ENCODE measurements at places on chromosomes 4 and X.
A peak's percentile ranks its signal among the peaks of the same experiment; 100 is the strongest.

DNA sequence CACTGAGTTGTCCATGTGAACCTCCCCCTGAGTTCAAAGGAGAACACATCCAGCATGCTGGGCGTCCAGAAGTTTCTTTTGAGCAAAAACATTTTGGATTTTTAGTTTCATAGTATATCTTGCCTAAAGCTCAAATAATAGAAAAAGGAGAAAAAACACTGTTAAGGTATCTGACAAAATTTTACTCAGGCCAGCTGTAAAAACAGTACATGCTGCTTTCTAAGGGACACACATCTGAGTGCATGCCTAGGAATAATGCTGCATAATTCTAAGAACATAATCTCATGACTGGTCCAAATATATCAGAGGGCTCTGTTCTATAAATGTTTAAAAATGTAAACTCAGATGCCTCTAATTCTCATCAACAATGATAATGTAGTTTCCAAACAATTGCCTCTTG is 561.3 kb upstream of the INTU start:
- no peak for DNase-seq

GRCh38 chr4:46274717-46275116 is 115.2 kb downstream of the GABRA2 start:
- no peak for DNase-seq

DNA sequence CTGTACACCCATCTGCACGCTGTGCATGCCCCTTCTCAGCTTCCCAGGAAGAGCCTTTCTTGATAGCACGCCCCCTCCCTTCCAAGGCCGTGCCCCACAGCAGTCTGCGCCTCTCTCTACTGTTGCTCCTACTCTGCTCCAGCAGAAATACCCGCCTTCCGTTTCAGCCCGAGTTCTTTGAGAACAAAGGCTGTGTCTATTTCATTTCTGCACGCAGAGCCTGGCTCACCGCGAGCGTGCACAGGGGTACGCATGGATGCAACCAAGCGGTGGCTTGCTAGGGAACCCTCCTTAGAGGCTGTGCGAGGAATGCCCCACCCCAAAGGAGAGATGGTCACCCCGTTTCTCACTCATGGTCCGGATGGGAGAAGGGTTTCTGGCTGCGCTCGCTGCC is 485 bp downstream of the AADAT start:
- peak; percentile 54 for DNase-seq

DNA sequence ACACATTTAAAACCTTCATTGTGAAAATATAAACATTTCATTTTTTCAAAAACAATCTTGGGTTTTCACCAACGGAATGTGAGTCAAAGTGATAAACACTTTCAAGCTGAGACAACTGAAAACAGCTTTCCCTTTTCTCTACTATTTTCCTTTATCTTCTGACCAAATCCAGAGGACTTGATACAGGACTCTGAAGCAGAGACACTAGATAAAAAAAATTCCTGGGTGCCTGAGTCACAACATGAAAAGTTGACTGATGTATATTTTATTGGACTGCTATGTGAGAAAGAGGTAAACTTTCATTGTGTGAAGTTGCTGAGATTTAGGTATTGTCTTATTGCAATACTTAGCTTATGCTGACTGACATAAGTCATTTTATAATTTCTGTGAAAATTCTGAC is 411.2 kb downstream of the SPOCK3 start:
- no peak for DNase-seq

DNA sequence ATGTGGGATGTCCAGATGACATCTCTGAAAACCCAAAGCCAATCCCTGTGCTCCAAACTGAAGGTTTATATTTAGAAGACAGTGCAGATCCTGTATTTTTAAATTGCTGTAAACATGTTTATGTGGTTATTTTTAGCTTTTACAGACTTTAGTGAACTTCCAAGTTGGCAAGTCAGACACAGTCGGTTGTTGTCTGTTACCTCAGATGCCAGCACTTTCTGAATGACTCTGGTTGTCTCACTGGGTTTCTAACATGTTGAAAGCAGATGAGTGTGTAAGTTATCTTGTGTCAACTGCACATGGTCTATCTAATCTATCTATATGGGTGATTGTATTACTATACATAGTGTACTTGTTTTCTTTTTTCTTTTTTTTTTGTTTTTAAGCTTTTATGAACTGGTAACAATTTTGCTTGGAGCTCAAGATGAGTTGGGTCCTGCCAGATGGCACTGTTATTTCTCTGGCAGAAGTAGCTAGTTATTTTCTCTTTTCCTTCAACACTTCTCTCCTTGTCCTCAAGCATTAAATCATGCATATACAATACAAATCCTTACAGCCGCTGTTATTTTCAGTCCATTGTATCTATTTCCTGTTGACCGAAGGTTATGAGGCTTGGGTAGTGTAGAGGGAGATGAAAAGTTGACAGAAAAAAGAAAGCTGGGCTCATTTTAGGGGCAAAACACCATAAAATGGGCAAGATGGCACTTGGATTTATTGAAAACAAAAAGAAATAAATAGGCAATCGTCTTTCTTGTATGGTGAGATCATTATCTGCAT is 66.3 kb downstream of the GAB1 start:
- no peak for DNase-seq

DNA sequence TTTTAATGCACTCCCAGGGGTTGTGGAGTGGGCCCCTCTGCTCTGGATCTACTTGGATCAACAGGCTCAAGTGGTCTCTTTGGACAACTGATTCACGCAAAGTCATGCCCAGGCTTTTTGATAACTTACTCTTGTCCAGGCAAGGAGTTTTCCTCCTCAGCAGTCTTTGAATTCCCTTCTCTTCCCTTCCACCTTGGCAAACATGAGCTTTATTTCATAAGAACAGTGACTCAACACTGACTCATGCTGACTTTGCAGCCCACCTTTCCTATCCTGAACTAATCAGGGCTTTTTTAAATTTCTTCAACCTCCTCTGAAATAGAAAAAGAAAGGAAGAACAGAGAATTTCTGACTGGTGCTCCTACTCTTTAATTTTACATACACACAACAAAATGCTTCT is 132.1 kb upstream of the LDB2 start:
- DNase-seq: no peak

DNA sequence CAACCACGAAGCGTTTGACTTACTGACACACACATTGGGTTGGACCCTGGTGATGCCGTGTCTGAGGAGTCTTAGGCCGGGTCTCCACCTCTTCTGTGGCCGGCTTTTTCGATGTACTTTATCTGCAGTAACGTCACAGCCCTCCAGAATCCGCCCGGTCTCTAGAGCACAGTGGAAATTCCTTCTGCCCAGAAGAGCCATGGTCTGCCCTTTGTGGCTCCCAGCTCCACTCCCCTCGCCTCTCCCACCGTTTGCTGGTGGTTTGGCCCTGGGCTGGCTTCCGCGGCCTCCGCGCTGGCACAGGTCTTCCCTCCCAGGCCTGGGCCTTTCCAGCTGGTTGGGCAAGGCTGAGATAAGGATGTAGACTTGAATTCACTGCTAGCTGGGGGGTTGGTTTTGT is 4.3 kb downstream of the MAEA start:
- DNase-seq: no peak

DNA sequence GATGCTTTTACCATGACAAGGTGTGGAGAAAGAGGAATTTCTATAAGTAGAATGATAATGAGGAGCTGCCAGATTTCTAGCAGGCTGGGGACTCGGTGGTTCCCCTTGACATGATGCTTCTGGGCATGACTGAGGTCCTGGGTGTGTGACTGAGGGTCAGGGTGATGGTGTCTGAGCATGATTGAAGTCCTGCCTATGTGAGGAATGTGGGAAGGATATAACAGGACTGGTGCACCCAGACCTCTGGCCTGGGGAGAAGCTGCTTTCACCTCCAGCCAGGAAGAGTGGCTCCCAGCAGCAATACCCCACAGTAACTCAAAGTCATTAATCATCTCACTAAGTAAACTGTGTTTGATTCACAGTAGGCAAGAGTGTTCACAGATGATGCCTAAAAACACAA is 17.4 kb downstream of the SORBS2 start:
- no peak for DNase-seq

- no peak for DNase-seq
Measured at GRCh38 chr4:40858962-40859361, 109.2 kb downstream of the NSUN7 start.

DNA sequence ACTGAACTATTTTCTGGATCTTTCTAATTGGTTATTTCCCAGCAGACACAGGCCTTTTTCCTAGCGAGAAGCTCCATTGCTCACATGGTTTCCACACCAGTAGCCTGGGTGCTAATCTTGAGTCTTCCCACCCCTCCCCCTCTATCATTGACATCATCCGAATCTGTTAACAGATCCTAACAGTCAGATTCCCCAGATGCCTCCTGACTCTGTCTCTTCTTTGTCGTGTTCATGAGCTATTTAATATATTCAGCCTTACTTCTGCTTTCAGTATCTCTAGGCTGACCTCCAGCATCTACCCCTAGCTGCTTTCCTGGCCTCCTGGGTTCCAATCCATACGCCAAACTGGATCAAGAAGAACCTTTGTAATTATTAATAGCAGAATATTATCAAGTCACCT is 85.0 kb downstream of the CLNK start:
- DNase-seq: no peak

DNA sequence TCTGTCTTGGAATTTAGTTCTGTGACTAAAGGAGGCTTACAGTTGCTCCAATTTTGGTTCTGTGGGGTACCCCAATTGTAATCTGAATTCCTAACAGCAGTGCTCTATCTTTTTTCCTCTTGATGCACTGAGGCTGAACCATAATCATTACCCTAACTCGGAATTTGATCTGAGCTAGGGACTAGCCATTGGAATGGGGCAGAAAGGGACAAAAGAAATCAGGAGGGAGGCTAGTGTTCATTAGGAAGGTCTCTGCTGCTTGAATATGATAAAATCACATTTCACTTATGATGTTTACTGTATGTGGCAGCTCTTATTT is 2.7 kb downstream of the KLF3 start:
- DNase-seq: no peak

GRCh38 chr4:185127021-185127925 is 15.8 kb upstream of the SLC25A4 start:
- DNase-seq: peak; percentile 49

DNA sequence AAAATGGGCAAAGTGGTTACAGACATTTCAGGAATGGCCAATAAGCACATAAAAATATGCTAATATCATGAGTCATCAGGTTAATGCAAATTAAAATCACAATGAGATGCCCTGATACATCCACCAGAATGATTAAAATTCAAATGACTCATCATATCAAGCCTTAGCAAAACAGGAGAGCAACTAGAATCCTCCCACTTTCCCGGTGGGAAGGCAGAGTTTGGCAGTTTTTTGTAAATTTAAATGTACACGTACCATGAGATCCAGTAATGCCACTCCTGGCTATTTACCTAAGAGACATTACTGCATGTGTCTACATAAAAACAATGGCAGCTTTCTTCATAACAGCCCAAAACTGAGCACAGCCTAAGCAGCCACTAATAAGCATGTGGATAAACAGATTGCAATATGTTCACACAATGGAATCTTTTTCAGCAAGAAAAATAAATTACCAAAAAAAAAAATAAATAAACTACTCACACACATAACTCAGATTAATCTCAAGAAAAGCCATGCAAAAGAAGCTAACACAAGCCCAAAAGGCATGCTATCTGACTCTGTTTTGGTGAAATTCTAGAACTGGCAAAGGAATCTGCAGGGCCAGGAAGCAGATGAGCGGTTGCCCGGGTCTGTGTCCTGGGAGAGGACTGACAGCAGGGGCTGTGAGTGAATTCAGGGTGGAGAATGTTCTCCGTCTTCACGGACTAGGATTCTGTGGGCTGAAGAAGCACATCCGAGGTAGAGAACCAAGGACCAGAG is 48.8 kb downstream of the AFAP1 start:
- DNase-seq: no peak

GRCh38 chrX:36431819-36432218 is 512.3 kb downstream of the CFAP47 start:
- DNase-seq: no peak

GRCh38 chrX:148609515-148610327 is 109.3 kb downstream of the AFF2 start:
- no peak for DNase-seq

DNA sequence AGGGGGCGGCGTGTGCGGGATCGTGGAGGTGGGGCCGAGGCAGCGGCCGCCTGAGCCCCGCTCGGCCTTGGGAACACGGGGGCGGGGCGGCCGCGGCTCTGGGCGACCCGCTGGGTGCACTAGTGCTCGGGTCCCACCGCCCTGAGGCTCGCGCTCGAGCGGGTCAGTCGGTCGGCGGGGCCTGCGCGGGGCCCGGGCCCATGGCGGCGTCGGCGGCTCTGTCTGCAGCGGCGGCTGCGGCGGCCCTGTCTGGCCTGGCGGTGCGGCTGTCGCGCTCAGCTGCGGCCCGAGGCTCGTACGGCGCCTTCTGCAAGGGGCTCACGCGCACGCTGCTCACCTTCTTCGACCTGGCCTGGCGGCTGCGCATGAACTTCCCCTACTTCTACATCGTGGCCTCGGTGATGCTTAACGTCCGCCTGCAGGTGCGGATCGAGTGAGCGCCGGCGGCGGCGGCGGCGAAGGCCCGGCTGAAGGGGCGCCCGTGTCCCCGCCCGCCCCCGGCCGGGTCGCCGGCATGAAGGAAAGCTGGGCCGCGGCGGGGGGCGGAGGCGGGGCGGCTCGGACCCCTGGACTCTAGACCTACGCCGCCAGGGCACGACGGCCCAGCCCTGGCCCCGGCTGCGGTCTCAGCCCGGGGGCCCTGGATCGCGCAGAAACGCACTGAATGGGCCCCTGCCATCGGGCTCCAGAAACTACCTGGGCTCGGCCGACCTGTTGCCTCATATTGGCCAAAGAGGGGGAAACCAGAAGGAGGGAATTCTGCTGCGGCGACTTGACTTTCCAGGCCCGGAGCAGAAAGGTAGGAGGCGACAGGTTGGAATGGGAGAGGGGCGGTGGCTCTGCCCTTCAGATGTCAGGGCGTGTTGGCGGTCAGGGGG is at the start of gene SMIM10L2A:
TSS of gene SMIM10L2A (plus strand) at position 13 of the 878 bp plus-strand sequence. CDS start at position 201, 188 bp downstream.
- no peak for DNase-seq

GRCh38 chr4:157664726-157665125 is 444.2 kb downstream of the GRIA2 start:
- DNase-seq: no peak
